ENCODE measurements at places on chromosomes 11 and 22.

GRCh38 chr11:34308913-34309585 is 48.8 kb downstream of the ABTB2 start:
- DNase-seq, result no peak

DNA sequence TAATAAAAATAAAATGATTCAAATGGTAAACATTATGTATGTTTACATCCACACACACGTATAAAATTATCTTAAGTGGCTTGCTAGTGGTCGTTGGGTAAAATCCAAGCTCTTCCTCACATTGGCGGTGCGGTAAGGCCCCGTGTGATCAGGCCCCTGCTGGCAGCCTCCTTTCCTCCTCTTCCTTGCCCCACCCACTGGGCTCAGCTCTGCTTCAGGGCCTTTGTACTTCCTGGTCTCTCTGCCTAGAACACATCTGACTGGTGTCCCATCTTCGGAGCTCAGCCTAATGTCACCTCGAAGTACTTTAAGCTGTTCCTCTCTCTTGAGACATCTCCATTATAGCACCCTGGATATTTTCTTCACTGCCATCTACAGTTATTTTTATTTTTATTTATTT is 52.8 kb downstream of the OSBP2 start:
- no peak for DNase-seq

- no peak for DNase-seq
These were observed 378.4 kb upstream of the CHORDC1 start for GRCh38 chr11:90601261-90601660.

- no peak for DNase-seq
These were observed 765.4 kb upstream of the ANO3 start for GRCh38 chr11:25566298-25567200.

GRCh38 chr11:125170001-125170509 is 5.5 kb downstream of the PKNOX2 start:
- DNase-seq, result no peak

DNA sequence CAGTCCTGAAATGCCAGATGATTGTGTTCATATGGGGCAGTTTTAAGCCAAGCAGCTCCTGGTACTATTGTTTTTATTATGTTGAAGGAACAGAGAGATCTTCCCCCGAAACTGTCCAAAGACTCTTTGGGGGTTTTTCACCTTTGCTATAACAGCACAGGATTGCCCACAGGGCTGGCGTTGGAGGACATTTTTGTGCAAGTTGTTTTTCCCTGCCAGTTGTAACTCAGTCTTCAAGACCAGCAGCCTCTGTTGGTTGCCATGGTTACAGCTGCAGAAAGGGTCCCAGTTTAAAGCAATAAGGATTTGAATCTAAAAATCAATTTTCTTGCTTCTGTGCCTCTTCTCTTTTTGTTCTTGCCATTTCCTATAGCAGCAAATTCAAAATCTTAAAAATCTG is 45.4 kb upstream of the YWHAH start:
- no peak for DNase-seq

DNA sequence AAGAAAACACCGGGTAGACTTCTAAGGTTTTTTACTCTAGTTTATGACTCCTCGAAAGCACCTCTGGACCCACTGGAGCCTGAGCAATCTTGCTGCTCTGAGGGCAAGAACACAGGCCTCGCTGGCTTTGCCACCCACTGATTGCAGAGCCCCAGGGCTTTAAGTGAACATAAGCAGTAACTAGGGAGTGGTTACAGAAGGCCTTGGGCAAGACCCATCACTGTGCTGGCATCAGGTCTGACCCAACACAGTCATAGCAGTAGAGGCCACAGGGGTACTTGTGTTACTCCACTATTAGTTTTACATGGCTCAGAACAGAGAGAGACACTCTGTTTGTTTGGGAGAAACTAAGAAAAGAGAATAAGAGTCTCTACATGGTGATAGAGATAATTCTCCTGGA is 684.5 kb downstream of the FAM181B start:
- no peak for DNase-seq

DNA sequence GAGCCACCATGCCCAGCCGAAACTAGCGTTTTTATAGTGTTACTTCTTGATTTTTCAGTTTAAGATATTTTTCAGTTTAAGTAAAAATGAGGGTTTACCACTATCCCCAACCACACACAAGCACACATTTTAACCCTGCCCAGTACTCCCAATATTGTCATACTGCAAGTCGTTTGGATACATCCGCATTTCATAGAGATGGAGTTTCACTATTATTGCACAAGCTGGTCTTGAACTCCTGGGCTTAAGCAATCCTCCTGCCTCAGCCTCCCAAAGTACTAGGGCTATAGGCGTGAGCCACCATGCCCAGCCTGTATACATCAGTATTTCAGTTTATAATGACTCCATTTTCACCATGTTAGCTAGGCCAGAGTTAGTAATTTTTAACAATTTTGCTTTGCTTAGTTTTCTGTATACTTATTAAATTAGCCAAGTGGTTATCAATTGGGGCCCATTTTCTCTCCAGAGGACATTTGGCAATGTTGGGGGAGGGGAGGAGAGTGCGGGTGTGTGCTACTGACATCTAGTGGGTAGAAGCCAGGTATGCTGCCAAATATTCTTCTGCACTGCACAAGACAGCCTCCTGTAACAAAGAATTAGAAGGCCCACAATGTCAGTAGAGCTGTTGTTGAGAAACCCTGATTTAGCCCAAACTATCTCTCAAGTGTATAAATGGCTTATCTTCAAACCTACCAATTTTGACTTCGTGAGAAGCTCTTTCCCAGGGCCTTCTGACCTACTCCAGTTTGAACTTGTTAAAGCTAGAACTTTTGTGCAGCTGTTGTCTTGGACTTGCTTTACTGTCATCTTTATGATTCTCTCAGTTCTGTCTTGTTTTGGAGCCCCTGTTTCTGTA is 7.3 kb downstream of the USP47 start:
- DNase-seq, result no peak

DNA sequence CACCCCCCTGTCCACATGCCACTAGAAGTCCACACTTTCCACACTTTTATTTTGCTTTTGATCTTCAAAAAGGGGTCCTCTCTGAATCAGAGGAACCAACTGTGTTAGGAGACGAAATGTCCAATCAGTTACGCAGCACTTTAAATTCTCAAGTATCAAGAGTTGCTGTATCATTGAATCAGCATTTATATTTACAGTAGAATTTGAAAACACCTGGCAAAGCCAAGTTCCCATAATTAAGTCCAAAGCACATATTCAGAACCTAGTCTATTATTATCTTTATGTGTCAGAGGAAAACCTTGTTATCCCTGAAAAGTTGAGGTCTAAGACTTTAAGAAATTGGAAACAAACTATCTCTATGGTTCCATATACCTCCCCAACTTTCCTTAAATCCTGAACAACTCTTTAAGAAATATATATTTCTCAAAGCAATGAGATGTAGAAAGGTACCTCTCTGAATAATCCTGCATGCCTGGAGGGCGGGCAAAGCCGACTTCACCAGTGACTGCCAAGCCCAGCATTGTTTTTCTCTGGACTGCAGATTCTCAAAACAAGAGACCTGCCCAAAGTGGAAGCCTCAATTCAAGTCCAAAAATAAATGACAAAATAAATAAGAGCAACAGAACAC is 75.9 kb upstream of the ARFGAP3 start:
- no peak for DNase-seq

DNA sequence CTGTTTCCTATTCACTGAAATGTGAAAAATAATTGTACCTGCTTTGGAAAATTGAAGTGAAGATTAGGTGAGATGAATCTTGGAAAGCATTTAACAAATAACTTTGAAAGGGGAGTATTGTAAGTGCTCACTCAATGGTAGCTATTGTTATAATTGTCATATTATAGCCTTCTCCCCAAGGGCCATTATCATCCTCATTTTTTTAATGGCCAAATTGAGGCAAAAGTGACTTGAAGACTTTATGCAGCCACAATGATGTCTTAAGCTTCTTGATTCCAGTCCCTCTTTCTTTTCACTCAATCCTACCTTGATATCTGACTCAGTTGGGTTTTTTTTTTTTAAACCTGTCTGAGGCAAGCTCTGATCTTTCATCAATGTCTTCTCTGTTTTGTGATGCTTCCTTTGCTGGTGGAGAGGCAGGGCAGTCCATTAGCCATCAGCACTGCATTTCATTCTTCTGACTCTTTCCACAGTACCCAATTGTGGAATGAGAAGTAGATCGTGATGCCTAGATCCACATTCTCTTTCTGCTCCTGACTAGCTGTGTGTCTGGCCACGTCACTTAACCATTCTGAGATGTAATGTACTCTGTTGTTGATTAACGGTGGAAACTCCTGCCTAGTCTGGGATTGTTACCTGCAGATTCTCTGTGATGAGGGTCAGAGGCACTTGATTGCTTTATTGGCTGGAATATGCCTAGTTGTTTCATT is 101.4 kb downstream of the DBX1 start:
- no peak for DNase-seq

- DNase-seq, result no peak
These were observed 16.1 kb downstream of the TP53AIP1 start for GRCh38 chr11:128926437-128927107.

DNA sequence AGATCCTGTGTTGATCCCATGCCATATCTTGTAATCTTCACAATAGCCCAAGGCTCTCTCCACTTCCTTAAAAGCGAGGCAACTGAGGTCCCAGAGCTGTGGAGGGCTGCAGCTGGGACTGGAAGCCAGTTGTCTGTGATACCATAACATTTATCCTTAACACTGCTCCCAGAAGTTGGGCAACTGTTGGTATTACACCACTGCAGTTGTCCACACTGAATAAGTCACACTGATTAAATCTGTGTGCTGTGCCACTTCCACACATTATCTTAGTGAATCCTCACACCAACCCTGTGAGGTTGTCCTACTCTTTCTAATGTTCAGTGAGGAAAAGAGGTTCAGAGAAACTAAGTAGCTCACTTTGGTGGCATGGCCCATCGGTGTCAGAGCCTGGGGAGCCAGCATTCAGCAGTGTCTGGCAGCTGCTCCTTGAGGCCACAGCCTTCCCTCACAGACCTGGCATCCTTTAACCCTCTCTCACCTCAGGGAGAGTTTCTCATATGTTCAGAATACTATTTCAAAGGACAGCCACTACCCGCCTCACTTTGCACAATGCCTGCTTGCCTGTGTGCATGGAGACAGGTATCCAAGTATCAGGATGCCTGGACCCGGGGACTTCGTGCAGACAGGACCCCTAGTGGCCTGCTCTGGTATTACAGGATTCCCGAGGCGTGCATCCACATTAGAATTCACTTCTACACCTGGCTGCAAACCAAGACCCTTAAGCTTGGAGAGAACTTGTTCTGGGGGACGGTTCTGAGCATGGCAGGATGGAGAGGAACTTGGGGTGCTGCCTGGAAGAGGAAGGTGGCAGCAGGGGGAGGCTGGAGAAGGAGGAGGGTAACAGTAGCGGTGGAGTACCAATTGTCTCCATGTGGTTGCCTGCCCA is 221.9 kb upstream of the TBCEL start:
- DNase-seq, result peak; percentile 21

DNA sequence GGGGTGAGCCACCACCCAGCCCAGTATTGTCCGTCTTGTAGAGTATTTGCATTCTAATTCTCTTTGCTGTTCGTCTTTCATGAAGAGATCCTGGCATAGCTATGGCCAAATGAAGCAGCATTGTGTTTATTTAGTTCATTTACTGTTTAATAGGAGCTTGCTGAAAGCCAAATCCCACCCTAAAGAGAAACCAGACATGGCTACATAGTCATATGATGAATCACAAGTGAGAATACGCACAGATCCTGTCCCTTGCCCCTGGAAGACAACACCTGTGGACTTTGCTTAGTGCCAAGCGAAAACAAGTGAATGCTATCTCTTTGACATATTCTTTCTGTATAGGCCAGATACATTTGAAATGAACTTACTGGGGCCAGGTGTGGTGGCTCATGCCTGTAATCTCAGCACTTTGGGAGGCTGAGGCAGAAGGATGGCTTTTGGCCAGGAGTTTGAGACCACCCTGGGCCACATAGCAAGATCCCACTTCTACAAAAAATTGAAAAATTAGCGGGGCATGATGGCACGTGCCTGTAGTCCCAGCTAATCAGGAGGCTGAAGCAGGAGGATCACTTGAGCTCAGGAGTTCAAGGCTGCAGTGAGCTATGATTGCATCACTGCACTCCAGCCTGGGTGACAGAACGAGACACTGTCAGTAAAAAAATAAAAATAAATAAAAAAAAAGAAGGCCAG is 5.1 kb upstream of the ARFGAP3 start:
- DNase-seq, result no peak

DNA sequence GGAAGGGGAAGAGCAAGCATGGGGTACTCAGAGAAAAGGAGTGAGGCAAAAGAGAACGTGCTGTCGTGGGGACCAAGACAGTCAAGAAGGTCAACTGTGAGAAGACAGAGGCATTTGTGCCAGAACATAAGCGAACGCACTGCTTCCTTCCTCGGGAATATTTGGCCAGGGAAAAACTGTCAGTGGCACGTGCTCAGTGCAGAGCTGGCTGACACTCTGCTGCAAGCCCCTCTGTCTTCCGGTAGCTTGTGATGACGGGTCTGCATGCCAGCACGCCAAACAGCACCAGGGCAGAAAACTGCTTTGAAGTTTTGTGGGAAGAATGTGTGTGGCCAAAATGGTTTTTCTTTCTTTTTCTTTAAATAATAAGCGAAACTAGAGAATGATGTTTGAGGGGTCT is 60.6 kb downstream of the SMCO4 start:
- no peak for DNase-seq

- no peak for DNase-seq
These were observed 16.2 kb downstream of the C11orf24 start for GRCh38 chr11:68255526-68255925.

DNA sequence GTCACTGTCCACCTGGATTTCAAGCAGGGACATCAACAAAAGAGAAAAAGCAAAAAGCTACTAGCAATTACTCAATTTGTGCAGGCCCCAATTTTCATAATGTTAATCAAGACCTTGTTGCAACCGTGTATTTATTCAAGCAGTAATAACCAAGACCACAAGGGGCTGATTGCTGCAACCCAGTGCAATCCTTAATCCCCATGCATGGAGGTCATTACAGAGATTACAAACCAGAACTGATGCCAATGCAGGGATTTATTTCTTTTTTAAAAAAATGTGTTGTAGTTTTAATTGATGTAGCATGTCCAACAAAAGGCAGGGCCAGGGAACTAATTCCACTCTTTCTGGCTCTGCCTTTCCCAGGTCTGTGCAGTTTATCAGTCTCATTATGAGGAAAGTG is 18.4 kb downstream of the TECTA start:
- no peak for DNase-seq

GRCh38 chr11:7690648-7691047 is 15.6 kb downstream of the OVCH2 start:
- no peak for DNase-seq

DNA sequence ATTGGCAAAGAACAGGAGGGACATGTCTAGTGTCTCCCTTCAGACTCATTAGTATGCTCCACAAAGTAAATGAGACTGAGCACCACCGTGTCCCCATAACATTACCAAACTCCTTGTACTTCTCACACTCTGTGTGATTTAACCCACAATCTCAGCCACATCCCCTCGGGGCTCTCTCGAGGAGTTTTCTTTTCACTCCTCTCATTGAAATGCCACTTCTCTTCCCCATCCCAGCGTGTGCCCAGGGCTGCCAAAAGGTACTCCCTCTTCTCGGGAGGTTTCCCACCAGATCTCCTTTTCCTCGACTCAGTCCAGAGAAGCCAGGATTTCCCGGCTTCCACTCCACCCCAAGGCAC is 1.1 kb downstream of the RBFOX2 start:
- no peak for DNase-seq
